Foreskin fibroblast (primary cell): ENCODE measurements at places on chromosomes 7 and 10.
A peak's percentile ranks its signal among the peaks of the same experiment; 100 is the strongest.

DNA sequence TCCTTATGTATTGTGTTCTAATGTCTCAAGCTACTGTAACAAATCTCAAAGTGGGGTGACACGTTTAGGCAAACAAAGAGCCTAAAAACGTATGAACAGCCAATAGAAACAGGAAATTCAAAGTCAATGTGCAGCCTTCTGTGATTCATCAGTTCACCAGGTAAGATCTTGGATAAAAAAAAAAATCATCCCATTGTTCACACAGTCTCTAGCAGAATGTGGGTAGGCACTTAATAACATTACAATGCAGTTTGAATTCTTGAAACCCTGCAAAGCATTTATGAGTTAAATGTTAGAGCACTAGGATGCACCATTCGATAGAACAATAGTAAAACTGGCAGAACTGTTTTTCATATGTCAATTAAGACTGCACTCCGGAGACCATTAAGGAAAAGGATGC is 88.2 kb upstream of the HDAC9 start:
- DNase-seq: no peak

- DNase-seq: no peak
Observed at GRCh38 chr7:70455925-70456324, 676.0 kb upstream of the GALNT17 start.

DNA sequence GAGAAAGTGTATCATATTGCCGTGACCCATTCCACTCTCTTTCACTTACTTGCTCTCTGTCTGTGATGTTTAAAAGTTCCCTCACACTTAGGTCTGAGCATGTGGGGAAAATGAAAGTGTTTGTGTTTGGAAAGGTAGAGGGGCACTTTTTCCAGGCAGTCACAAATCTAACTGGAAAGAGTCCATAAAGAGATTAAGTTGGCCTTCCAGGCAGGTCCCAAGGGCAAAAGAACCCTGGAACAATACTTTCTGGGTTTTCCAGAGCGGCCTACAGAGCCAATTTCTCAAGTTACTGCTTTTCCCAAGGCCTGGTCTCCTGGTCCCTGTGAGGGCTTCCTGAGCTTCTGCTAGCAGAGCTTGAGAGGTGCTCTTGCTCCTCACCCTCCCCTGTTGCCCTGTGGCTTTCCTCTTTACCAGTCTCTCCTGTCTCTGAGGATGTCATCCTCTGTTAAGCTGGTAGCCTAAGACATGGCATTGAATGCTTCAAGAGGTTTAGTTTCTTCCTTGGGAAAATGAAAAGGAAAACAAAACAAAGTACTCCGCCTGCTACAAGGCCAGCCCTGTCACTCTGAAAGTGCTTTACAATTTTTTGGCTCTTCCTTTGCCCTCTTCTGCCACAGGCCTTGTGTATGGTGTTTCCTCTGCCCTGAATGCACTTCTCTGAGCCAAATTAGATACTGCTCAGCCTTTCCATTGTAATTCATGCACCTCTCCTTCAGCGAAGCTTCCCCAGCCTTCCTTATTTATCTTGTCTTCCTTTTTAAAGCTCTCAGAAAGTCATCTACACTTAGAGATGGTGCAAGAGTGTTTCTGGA is 20.1 kb downstream of the TES start:
- DNase-seq: no peak

DNA sequence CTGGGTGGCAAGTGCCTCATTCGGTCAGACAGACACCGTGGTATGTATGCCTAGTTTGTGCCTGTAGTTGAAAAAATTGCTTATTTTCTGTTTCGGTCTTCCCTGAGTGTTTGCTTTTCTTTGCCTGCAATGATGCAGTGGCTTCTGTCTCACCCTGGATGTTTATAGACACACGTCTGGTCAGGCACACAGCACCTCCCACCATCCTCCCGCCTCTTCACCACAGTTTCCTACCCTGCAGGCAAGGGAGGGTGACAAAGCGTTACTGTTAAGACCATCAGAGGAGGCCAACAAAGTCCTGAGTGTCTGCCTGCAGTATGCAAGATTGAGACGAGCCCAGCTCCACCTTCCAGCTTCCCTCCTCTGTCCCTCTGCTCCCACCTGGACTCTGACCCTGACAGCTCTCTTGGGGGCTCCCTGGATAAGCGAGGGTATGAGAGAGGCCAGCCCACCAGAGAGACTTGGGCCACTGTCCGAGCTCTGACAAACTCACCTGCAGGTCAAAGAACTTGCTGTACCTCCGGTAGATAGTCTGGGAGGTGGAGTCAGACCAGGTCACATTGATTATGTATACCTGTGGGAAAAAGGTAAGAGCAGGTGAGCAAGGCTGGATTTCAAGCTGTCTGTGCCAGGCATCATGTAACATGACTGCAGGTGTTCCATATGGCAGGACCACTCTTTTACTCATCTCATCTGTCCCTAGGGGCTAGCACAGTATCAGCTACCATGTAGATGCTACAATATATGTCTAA is 54.4 kb downstream of the SH3PXD2A start:
- no peak for DNase-seq

- DNase-seq: peak; percentile 75
Observed at GRCh38 chr7:30845426-30846135, 66.1 kb upstream of the AQP1 start.

- DNase-seq: peak; percentile 50
Observed at GRCh38 chr10:57338823-57339558, 928.7 kb downstream of the IPMK start.

DNA sequence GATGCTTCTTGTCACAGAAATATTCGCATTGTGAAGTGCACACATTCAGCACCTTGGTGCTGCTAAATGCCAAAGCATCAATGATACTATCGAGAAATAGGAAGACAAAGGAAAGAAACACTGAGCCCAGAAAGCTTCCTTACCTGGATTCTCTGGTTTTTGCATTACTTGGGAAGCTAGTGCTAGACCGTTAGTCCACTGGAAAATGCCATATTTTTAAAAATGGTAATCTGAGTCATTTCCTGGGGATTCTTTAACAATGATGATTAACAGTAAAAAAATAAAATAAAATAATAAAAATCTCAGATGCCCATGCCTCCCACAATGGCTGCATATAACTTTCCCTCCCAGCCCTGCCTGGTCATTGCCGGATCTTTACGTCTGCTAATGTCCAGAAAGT is 420.1 kb upstream of the MGMT start:
- DNase-seq: no peak

- DNase-seq: no peak
Observed at GRCh38 chr7:100544386-100544785, 5.4 kb downstream of the AGFG2 start.

GRCh38 chr10:125462845-125463244 is 220.1 kb downstream of the TEX36 start:
- DNase-seq: no peak

DNA sequence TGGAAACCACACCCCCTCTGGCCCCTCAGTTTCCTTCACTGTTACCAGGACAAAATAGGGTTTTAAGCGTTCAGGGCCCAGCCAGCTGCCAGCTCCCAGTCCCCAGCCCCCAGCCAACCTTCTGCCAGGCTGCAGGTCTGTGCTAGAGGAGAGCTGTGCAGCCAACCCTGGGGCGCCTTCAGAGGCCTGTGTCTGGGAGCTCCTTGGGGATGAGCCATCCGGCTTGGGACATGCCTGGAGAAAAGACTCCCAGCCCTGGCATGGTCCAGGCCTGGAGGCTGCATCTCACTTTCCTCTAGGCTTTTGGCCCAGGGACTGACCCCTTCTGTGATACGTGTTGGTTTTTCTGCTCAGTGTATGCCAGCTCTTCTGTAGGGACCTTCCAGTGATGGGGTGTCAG is 487.6 kb upstream of the MGMT start:
- no peak for DNase-seq

DNA sequence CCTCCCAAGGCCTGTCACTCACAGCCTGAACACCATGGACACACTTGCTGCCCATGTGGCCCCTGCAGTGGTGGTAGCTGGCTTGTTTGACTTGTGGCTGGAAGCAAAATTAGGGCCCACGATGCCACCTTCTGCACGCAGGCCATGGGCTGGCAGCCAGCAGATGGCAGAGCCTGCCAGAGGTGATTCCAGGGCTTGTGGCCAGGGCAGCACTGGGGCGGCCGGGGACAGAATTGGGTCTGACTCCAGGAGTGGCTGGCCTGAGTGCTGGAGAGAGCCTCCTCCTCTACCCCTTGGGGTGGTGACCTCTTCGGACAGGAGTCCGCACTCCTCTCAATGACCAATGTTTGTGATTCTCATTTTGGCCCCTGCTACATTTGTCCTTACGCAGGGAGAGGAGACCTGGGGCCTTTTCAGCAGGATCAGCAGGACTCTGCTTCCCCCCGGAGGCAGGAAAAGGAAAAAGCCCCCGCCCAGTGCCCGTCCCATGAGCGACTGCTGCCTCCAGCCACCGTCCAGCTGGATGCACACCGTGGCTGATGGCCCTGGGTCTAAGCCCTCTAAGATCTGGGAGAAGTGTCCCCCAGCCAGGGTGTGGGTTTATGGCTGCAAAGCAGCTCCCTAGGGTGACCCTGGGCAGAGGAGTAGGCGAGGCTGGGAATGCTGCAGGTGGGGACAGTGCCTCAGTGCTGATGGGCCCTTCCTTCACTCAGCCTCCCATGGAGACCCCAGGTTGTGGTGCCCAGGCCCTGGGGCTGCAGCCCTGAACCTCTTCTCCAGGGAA is 26.5 kb downstream of the DNAJB12 start:
- DNase-seq: peak; percentile 64

GRCh38 chr10:30931094-30931493 is 100.6 kb downstream of the ZNF438 start:
- DNase-seq: no peak

GRCh38 chr7:84236398-84236797 is 41.8 kb upstream of the SEMA3A start:
- DNase-seq: peak; percentile 50

- DNase-seq: peak; percentile 45
Observed at GRCh38 chr10:79487296-79488194, 24.8 kb upstream of the EIF5AL1 start.

DNA sequence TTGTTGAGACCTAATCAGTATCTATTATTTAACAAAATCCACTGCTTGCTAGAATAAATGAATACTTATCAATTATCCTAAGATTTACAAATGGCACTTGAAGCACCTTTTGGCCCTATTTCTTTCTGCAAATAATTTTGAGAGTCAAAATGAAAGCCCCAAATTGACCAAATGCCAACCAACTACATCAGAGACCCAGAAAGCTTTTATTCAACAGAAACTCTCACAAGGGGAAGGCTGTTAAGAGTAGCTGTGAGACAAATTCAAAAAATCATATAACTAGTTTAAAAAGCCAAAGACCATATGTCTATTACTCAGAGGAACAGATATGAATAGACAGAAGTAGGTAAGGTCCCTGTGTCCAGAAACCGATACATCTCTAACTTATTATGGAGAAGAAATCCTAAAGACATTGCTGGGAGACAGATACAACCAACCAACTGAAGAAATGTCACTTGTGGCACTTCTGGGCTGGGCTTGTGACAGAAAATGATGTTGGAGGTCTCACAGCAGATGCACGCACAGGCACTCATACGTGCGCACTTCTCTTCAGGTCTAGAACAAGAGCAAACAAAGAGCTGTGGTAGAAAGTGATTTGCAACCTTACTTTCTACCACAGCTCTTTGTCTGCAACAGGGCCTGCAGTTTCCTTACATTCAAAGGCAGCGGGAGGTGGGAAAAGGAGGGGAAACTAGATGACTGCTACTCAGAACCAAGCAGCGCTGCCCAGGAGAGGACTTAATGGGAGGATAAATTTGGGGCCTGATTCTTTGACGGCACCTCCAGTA is 58.6 kb upstream of the KCNIP2 start:
- no peak for DNase-seq

GRCh38 chr10:95360122-95360714 is 69.4 kb upstream of the PDLIM1 start:
- peak; percentile 10 for DNase-seq
